ENCODE measurements at places on chromosomes 6 and 20.

GRCh38 chr20:33282991-33283555 lies at the start of gene BPIFB1:
Gene BPIFB1 (plus strand): TSS chr20:33283214. CDS start chr20:33286074, 2,860 bp downstream.
- DNase-seq = no peak

- DNase-seq = no peak
These were observed 9.5 kb upstream of the NOL7 start for GRCh38 chr6:13605634-13606033.

DNA sequence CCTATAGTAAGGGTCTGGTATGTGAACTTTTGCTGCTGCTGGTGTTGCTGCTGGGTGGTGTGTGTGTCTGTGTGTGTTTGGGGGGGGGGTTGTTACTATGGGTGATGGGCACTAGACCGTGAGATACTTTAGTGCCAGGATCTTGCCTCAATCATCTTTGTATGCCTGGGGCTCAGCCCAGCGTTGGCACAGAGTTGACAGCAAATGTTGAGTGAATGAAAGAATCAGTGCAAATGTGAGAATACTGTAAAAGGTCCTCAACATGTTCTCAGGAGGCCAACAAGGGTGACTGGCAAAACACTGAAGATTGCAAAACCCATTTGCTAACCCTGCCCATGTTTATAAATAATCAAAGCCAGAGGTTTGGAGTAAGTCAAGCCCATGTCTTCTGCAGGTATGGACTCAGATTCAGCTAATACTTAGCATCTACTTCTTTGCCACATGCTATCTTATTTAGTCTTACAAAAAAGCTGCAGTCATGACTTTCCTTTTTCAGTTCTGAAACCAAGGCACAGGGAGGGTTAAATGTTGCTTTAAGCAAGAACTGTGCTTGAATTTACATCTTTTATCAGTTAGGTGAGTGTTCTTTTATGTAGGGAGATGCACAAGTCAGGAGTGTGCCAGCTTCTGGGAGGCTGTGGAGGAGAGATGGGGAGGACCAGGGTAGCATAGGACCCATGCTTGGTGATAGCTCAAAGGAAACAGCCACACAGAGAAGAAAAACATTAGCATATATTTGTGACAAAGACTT lies 125.3 kb upstream of the SPACA1 start:
- no peak for DNase-seq

DNA sequence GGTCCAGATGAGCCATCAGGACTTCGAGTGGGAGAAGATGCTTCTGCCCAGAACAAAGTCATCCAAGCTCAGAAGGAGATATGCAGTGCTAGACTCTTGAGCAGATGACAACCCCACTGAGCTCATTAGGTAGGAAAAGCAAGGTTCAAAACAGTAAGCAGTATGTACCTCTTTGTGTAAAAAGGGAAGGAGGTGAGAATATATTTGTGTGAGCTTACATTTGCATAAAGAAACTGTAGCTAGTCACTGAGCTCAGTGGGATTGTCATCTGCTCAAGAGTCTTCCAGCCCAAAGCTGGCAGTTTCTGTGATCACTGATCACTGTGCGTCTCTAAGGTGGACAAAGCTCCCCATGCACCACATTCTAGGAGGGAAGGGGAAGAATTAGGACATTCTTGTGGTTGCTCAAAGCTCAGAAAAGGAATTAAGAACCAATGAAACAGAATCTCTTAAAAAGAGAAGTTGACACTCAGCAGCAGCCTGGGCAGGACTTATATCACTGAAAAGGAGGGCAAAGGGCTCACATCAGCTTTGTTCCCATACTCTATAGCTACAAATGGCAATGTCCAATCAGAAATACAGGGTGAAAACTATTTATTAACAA lies 90.0 kb upstream of the MAFB start:
- no peak for DNase-seq

GRCh38 chr6:13873288-13874190 lies 51.2 kb upstream of the RNF182 start:
- DNase-seq = peak; percentile 54

DNA sequence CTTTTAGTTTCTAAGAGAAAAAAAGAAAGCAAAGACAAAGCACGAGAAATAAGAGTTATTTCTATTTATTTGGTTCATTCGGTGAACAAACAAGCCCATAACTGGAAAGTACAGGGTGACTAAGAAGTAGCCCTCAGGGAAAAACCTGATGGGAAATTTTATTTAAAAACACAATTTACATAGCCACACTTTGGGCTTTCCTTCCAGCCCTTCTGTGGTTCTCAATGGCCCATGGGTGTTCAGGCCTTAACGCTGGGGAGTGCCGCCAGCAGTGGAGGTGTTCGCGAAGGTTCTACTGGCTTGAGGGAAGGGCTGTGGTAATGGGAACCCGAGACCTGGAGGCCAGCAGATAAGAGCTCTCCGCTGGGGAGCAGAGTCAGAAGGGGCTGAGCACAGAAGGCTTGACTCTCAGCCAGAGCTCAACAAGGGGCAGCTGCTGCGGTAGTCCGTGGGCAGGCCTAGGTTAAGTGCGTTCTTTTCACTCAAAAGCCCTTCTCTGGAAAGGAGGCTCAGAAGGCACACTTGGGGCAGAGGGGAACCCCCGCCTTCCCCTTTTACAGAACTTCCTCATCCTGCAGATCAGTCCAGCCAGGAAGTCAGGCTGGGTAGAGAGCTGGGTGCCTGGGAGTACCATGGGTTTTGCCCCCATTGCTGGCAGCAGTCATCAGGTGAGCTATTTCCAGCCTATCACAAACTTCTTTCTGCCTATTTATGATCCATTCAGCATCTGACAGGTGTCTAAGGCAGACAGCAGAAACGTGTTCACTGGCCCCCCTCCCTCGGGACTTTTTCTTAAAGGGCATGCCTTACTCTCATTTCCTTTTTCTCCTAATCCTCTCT lies 8.8 kb upstream of the CD83 start:
- peak; percentile 10 for DNase-seq

- no peak for DNase-seq
These were observed 62.3 kb downstream of the LAMP5 start for GRCh38 chr20:9576695-9577094.

DNA sequence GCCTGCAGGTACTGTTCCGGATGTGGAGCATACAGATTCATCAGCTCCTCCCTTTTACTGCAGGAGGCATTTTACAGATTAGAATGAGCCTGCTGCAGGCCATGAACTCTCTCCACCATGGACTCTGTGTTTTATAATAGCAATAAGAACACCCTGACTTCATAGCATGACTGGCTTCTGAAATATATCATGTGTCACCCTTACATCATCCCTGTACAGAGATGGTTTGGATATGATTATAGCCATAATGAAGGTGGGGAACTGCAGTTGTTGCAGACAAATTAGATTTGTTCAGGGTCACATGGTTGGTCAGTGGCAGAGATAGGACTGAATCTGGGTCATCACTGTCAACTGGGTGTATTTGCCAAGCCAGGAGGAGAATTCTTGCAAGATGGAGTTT lies 100.7 kb downstream of the FOXO3 start:
- no peak for DNase-seq

GRCh38 chr6:125798734-125799508 lies 8.2 kb downstream of the NCOA7 start:
- DNase-seq = no peak

GRCh38 chr20:50820515-50821256 lies 25.8 kb downstream of the BCAS4 start:
- DNase-seq = no peak
